ENCODE measurements at places on chromosomes 2 and 18.

- DNase-seq: no peak
Measured at GRCh38 chr18:45399146-45399545, 216.1 kb upstream of the SLC14A2 start.

DNA sequence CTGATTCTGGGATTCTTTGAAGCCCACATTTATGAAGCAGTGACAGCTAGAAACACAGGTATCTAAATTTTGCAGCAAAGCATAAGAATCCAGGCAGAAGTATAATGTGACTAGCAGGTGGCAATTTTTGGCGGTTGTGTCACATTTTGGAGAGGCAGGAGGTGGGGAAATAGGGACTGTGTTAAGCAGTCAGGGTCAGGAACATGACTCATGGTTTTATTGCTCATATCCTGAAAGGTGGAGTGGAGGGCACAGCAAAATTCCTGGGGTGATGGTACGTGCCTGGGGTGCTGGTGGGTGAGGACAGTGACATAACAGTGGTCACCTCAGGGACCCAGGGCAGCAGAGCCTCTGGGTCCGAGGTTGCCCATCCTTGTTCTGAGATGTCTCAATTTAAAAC, 63.5 kb upstream of the TTN start:
- DNase-seq: no peak

DNA sequence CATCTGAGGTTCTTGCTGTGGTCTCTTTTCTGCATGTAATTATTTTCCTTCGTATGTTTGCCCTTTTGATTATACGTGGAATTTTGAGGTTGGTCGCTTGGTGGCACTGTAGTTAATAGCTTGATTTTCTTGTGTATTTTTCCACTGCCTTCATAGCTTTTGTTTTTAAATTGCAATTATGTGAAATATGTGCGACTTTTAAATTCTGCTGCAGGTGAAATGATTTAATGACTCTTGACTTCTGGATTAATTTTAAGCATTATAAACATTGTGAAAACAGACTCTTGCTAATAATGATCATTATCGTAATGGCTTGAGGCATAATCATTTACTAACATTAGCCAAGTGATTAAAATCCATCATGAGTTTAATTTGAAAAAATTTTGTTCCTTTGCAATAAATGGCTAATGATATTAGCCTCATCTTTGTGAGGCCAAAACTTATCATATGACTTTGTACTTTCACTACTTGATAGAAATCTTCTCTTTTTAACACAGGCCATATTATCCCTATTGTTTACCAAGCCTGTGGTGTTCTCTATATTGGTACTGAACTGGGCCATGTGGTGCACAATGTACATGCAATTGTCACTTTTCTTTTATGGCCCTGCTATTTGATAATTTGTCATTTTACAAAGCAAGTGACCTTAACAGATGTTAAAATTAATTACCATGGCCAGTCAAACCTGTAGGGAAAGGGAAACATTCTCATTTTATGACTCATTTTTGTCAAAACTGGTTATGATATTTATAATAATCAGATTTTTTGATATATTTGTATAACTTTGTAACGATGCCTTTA, 62.8 kb upstream of the NEUROD1 start:
- peak; percentile 40 for DNase-seq

- DNase-seq: no peak
Measured at GRCh38 chr2:168097431-168097830, 150.0 kb downstream of the STK39 start.

DNA sequence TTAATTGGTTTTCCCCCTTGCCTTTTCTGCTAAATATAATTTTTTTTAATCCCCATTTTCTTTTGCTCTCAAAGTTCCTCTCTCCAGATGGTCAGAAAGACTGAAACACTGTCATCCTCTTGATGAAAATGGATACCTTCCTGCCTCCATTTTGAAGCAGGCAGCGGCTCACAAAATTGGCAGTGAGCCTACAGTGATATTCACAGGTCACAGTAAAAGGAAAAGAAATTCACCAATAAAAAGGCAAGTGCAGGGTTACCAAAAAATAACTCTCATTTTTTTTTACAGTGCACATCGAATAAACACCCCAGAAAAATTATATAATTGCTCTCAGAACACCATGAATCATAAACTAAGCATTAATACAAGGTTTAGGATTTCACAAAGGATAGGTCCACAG, 307.5 kb downstream of the TCF4 start:
- DNase-seq: no peak

- no peak for DNase-seq
Measured at GRCh38 chr2:240734756-240735155, 43.1 kb downstream of the AQP12A start.

DNA sequence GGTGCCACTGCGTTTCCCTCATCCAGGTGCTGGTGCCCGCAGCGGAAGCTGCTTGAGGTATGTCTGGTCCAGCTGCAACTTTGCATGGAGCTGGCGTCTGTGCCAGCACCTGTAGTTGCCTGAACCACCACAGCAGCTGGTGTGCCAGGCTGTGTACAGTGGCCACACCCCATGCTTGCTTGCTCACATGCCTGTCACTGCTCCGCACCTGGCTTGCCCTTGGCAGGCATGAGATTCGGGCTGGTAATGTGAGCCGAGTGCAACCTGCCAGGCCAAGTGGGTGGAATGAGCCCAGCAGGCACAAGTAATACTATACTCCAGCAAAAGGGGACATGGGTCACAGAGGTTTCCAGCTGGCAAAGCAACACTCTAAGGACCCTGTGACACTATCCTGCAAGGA, 1123.3 kb upstream of the ACVR2A start:
- no peak for DNase-seq

DNA sequence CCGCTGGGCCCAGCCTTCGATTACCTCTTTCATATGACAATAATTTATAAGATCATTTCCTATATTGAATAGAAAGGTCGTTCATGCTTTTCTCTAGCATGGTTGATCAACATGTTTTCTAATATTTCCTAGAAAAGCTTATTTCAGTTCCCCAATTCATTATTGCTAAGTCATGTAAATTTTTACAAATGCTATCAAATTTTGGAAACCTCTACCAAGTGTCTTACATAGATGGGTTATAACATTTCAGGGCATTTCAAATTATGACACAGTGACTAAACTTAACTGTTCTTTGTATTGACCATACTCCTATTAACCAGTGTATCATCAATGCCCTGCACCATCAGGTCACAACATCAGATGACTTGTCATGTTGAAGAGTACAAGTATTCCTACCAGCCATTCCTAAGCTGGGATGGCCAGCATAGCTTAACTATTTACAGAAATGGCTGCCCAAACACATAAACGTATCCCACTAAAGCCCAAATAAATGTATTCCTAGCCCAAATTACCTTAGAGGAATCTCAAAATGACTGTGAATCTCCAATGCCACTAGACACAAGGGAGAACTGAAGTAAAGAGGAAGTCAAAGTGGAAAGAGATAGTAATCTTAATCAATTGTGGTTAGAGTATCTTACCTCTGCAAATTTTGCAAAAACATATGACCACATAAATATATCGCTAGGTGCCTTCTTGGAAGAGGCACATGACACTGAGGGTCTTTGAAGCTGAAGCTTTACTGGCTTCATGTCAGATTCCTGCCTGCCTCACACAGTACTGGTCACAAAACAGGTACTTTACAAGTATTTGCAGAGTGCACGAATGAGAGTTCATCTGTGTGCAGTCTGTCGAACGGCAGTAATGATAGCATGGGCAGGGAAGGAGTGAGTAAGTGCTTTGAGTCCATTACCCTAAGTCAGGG, 87.3 kb upstream of the TLK1 start:
- no peak for DNase-seq

- DNase-seq: no peak
Measured at GRCh38 chr2:70199320-70199864, 8.6 kb upstream of the C2orf42 start.

DNA sequence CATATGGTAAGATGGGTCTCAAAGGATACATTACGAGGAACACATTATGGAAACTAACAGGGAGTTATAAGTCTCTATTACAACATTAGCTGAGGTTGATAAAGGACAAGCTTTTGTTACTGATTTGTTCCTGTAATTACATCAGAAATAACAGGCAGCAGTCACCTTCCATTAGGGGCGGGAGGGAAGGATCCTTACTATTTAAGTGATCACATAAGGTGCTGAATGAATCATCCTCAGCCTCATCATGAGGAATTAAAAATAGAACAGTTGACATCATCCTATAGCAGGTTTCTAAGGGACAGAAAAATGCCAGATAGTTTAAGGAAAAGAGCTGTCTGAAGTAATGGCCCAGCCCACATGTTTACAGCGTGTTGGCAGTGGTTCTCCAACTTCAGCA, 86.9 kb upstream of the MGAT5 start:
- no peak for DNase-seq

- no peak for DNase-seq
Measured at GRCh38 chr2:13660231-13660630, 943.5 kb downstream of the TRIB2 start.

- no peak for DNase-seq
Measured at GRCh38 chr2:161004379-161004778, 155.8 kb upstream of the TANK start.

- no peak for DNase-seq
Measured at GRCh38 chr2:16303761-16304160, 361.9 kb downstream of the CYRIA start.

DNA sequence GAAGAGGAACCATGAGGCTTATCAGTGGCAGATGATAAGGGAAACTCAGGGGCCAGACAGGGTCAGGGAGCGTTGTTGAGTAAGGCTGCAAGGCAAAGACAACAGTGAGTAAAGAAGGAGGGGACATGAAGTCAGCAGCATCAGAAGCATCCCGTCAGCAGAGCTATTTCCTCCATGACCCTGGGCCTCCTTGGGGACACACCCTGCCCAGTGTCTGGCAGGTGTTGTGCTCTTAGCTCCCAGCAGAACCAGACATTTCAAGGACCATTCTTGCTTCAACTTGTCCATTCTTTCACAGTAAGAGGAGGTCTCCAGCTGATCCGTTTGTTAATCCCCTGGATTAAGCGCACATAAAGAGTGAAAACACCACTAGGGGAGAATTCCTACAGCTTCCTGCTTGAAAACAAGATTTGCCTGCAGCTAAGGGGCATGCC, 88.7 kb upstream of the MEIS1 start:
- DNase-seq: no peak

DNA sequence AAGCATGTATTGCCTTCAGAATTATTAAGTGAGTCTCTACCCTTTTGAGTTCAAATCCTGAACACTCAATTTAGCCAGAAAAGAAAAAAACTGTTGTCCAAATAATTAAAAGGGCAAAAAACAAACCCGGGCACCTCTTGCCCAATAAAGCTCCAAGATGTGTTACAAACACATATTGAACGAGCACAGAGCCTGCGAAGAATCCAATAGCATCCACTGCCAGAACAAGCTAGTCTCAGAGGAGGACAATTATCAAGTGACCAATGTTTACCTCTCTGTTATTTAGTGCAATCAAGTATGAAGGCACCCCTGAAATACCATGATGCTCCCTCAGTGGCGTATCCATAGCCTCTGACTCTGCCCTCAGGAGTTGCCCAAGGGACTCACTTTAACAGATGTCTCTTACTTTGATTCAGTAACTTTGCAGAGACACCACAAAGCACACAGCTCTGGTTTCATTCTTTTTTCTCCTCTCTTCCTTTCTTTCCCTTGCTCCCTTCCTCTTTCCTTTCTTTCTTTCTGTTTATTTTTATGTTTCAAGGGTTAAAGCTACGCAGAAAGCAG, 93.5 kb upstream of the SPATS2L start:
- no peak for DNase-seq

GRCh38 chr2:46569766-46570165, 90.4 kb downstream of the TMEM247 start:
- DNase-seq: no peak

GRCh38 chr2:207230261-207231105, 64.7 kb upstream of the KLF7 start:
- peak; percentile 56 for DNase-seq

GRCh38 chr2:41924709-41925408, 123.0 kb upstream of the PKDCC start:
- DNase-seq: no peak

GRCh38 chr2:199302851-199303250, 154.9 kb downstream of the SATB2 start:
- DNase-seq: no peak

DNA sequence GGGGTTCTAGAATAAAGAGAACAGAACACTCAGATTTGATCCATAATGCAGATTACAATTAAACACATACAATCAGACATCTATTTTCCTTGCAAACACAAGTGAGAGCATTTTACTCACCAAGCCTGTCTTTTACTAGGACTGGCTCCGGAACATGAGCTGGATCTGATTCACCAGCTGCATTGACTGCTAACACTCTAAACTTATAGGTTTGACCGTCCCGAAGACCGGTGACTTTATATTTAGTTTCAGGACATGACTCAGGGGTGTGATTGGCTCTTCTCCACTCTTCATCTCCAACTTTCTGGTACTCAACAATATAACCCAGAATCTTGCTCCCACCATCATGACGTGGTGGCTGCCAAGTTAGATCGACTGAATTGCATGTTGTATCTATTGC, 112.4 kb downstream of the PLEKHA3 start:
- no peak for DNase-seq

- no peak for DNase-seq
Measured at GRCh38 chr2:10826026-10826425, 13.4 kb upstream of the PDIA6 start.

GRCh38 chr2:168143813-168144212, 103.6 kb downstream of the STK39 start:
- DNase-seq: no peak

DNA sequence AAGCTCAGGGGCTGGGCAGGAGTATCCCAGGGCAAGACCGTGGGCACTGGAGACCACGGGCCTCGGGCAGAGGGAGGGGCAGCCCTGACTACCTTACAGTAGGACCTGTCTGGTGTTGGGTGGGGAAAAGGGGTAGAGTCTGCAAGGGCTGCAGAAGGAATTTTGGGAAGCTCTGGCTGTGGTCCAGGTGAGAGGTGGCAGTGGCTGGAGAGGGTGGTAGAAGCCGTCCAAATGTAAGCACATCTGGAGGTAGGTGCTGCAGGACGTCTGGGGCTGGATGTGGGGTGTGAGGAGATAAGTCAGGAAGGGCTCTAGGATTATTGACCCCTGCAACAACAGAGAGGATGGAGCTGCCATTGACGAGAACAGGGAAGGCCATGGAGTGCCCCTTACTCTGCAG, 486.7 kb downstream of the EIPR1 start:
- DNase-seq: no peak

Measured in D341Med (cell line).